NCI-H226 (cell line): ENCODE measurements at places on chromosomes 3 and 15.

- no peak for DNase-seq
These were observed 452.6 kb downstream of the ZPLD1 start for GRCh38 chr3:102887431-102887830.

DNA sequence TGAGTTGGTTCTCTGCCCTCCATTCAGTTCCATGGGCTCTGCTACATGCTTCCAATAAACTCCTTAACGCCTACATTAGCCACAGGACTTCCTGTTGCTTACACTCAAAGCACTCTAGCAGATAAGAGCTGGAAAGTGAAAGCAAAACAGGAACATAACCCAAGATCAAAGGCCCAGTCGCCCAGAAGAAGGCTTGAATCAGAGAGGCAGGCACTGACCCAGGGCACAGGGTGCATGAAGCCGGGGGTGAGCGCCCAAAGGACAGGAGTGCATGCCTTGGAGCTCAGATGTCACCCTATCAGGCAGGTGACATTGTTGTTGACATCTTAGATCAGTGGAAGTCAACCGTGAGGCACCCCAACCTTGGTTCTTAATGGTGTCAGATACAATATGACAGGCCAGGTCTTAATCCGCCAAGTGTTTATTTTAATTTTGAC, 235.1 kb downstream of the UACA start:
- peak; percentile 89 for DNase-seq

- no peak for DNase-seq
These were observed 1071.6 kb downstream of the PLOD2 start for GRCh38 chr3:145089337-145089736.

- no peak for DNase-seq
These were observed 9.0 kb upstream of the SMAD6 start for GRCh38 chr15:66692808-66693596.

DNA sequence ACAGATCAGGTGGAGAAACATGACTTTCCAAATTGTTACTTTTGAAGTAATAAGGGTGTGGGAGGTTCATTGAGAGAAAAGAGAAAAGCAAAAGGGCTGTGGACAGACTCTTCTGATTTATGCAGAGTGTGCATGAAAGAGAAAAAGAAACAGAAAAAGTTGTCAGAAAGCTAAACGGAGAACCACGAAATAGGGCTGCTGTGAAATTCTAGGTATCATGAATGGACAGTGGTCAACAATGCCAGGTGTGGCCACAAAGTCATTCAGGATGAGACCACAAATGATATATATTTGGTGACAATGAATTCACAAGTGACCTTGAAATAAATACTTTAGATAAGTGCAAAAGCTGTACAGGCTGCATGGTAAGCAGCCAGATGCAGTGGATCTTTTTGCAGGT, 170.1 kb downstream of the IL5RA start:
- DNase-seq: no peak

- DNase-seq: no peak
These were observed 9.4 kb upstream of the ALAS1 start for GRCh38 chr3:52188556-52188955.

DNA sequence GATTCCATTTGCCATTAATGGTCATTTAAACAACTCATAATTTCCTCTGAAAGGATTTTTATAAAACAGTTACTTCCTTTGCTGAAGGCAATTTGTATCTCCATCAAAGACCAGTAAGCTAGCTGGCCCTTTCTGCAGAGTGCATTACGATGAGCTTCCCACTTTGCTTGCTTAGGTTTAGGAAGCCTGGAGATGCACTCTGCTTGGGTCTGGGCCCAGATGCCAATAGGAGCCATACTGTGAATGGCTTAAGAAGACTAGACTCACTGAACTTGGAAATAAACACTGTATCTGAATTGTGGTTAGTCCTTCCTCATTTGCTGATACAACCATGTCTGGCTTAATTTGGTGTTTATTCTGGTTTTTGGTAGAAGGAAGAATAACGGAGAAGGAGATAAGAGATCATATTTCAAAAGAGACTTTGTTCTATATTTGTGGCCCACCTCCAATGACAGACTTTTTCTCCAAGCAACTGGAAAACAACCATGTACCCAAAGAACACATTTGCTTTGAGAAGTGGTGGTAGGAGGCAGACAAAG, 38.1 kb downstream of the OXNAD1 start:
- no peak for DNase-seq

DNA sequence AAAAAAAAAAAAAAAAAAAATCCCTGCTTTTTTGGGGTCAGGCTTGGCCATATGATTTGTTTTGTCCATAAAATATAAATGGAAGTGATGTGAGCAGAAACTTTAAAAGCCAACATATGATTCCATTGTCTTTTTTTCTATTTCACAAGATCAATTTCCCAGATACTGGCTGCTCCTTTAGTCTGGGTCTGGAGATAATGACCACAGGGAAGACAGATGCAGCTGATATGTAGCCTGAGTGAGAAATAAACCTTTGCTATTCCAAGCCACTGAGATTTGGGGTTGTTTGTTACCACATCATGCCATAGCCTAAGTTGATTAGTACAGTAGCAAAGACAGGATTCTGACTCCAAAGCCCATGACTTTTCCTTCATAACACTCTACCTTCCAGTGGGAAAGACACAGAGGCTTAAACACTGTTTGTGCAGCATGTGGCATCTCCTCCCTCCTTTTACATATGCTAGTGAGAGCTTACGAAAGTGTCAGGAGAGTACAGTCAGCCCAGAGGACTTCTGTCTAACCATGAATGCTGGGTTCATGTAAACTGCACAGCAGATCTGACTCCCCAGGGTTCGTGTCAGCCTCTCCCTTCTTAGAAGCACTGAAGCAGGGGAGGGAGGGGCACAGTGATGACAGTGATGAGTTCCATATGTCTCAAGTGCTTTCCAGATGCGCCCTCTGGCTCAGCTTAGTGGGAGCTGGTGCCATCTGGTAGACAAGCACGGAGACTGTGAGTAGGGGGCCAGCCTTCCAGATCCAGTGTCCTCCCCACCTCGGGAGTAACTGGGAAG, 36.7 kb upstream of the SLC7A14 start:
- no peak for DNase-seq

DNA sequence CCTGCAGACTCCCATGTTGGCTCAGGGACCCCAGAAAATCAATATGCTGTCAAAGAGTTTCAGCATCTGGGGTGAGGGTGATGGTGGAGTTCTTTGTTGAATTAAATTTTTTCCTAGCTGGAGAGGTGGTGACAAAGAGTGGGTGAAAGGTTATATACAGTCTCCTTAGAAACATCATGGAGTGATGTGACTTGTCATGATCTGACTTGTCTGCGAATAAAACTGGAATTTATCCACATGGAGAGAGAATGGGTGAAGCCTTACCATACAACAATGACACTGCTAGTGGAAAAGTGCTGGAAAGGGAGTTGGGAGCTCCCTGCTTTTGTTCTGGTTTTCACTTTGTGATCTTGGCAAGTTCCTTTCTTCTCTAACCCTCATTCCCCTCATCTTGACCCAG, 75.0 kb downstream of the ARNT2 start:
- no peak for DNase-seq

- no peak for DNase-seq
These were observed 489.1 kb upstream of the CFAP20DC start for GRCh38 chr3:59538753-59539432.

DNA sequence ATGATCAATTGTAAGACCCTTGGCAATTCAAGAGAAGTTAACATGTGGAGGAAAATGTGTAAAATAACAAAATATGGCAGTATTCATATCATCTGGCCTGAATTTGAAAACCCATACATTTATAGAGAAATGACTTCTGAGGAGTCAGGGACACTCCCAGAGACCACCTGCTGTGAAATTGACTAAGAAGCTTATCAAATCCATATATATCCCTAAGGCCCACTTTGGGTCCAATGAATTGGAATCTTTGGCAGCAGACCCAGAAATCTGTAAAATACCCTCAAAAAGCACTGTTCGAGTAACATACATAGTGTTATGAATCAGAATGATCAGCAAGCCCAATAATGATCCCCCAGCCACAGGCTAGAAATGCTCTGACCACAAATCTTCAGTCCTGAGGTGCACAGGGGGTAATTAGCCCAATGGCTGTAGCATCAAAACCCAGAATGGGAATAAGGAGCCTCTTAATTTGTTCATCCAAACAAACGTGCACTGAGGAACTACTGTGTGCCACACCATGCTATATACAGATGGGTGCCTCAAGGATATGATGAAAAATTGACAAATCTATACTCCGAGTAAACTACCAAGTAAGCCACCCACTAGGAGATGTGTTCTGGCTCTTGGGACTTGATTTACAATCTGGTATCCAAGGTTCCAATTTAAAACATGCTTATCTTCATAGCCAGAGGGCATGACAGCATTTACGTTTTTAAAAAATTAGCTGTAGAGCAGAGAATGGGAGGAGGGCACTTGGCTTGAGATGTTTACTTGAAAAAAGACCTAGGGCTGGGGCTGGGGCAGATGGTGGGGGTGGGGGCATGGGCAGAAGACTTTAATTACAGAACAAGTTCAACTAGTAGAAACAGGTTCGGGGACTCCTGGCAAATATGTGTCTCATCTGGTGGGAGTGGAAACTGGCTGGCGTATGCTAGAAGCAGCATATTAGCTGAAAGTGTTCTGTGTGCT, 9.1 kb upstream of the ARHGEF3 start:
- DNase-seq: no peak

DNA sequence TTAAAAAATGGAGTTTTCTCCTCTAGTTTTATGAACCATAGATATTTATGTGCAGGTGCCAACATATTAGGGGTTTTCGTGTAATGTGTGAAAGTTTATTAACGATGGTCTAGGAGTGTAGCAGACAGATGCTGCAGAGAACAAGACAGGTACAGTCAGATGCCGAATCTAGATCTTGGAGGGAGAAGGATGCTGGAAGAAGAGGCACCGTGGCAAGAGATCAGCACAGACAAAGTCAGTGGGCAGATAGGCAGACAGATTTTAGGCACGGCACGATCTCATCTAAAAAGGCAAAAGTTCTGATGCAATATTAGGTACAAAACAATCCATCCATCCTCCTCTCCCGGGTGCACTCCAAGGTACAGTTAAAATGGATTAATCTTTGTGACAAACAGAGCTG, 161.6 kb downstream of the TIGIT start:
- no peak for DNase-seq

- peak; percentile 76 for DNase-seq
These were observed 58.7 kb upstream of the TIPARP start for GRCh38 chr3:156615592-156616173.

- no peak for DNase-seq
These were observed 38.4 kb upstream of the MEIS2 start for GRCh38 chr15:37138591-37139215.

GRCh38 chr15:93088981-93089726, at the start of gene RGMA:
RGMA (minus strand) TSS chr15:93089211; CDS start chr15:93088932, 279 bp downstream.
- peak; percentile 26 for DNase-seq

GRCh38 chr15:31347981-31348803, 21.6 kb downstream of the KLF13 start:
- DNase-seq: no peak

DNA sequence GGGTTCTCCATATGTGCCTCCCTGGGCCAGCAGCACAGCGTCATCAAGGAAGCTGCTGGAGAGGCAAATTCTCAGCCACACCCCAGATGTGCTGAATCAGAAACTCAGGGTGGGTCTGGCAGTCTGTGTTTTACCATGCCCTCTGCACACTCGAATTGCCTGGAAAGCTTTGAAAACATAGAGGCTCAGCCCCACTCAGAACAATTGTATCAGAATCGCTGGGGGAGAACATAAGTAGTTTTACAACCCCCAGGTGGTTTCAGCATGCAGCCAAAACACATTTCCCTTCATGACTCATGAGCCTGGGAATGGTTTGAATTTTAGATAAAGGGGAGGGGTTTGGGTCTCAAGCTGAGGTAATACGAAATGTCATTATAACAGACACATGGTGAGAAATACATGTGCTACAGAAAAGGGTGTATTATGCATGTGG, 9.6 kb downstream of the TGM4 start:
- peak; percentile 99 for DNase-seq

DNA sequence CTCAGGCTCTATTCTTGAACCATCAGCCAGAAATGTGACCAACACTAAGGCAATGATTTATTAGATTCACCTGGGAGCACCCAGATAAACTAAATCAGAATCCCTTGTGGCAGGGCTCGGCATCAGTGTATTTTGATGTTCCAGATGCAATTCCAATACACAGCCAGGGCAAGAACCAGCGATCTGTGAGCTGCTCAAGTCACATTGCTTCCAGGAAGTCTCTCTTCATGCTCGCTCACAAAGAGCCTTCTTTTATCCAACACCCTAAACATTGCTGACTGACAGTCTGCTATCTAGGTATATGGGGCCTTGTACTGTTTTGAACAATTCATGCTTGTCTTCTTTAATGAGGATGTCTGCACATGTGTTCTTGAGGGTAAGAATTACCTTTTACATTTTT, 40.9 kb upstream of the GOLGA8J start:
- no peak for DNase-seq

DNA sequence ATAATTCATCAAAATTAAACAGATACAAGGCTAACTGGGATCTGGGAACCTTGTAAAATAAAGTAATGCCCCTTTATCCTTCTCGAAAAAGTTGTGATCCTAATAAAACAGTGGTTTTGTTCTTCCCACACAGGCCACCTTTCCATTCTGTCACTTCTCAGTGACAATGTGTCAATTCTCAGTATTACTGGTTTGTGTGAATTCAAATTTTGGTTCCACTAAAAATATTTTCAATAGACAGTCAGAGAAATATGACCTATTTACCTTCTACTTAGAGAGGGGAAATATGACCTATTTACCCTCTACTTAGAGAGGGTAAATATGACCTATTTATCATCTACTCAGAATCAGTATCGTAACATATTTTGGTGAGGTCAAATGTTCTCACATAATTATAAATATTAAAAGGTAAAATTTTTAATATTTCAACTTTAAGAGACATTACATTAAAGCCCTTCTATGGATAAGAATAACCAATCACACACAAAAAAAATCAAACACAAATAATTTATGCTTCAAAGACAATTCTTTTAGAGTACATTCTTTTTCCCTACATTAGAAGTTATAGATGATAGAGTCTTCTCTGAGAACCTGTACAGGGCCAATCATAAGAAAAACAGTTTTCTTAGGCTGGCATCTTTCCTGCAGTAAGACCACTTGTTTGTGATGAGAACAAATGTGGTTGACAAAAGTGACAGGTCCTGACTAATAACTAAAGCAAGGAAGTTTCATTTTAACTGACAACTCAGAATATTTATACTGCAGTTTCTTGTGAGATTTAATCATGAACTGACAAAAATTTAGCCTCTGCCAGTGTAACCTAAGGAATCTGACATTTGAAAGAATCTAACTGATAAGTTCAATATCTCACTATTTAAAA, 323.3 kb downstream of the DIPK2A start:
- DNase-seq: no peak

GRCh38 chr3:169841171-169841570, 28.5 kb upstream of the LRRC34 start:
- no peak for DNase-seq

DNA sequence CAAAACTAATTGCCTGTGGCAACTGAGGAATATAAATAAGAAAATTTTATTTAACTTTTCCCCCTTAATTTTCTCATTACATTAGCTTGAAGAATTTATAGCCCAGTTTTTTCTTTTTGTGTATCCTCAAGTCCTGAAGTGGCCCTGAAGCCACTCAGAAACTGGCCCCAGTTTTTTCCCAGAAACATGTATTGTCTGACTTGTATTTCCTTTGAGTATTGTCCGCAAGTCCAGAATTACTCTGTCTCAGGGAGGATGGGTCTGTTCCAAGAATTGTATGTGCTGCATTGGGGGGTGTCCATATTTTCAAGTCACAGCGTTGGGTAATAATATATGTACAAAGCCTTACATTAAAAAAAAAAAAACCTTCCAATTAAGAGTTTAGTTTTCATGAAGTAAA, 149.7 kb upstream of the IL12A start:
- no peak for DNase-seq

- no peak for DNase-seq
These were observed 169.8 kb downstream of the POTEB3 start for GRCh38 chr15:21270474-21270873.
